ENCODE measurements at places on chromosomes 11 and 22. TPM values are rescaled to one million over a fixed set of nuclear protein-coding genes. Genes with fewer than 3 reads are reported as not detected.

The OPCML gene
- not detected for total RNA-seq

The SBF2 gene
- total RNA-seq = 17.0 TPM

The KRTAP5-1 gene
- total RNA-seq = not detected

The SLC5A1 gene
- not detected for total RNA-seq

The RGL4 gene
- 12.1 TPM for total RNA-seq

The SRRD gene
- total RNA-seq = 8.3 TPM

The OR8D4 gene
- total RNA-seq = not detected

The SMC1B gene
- total RNA-seq = not detected

The PHOX2A gene
- total RNA-seq = not detected

GRCh38 chr11:45852018-45852711 is 4.9 kb downstream of the CRY2 start:
- DNase-seq = no peak

GRCh38 chr22:33569018-33569417 is 351.3 kb downstream of the LARGE1 start:
- DNase-seq = no peak

DNA sequence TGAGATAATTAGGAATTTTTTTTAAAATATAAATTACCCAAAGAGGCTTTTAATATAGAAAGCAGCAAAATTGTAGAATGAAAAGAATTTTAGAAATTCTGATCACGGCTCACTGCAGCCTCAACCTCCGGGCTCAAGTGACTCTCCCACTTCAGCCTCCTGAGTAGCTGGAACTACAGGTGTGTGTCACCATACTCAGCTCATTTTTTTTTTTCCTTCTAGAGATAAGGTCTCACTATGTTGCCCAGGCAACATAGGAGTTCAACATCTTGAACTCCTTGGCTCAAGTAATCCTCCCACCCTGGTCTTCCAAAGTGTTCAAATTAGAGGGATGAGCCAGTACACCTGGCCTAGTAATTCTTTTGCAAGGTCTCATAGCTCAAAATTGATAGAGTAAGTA is 76.7 kb downstream of the ATG16L2 start:
- DNase-seq = no peak

- no peak for DNase-seq
Observed at GRCh38 chr11:65789230-65790103, 2.6 kb downstream of the OVOL1 start.

- no peak for DNase-seq
Observed at GRCh38 chr11:77121876-77122575, 6.0 kb upstream of the MYO7A start.

DNA sequence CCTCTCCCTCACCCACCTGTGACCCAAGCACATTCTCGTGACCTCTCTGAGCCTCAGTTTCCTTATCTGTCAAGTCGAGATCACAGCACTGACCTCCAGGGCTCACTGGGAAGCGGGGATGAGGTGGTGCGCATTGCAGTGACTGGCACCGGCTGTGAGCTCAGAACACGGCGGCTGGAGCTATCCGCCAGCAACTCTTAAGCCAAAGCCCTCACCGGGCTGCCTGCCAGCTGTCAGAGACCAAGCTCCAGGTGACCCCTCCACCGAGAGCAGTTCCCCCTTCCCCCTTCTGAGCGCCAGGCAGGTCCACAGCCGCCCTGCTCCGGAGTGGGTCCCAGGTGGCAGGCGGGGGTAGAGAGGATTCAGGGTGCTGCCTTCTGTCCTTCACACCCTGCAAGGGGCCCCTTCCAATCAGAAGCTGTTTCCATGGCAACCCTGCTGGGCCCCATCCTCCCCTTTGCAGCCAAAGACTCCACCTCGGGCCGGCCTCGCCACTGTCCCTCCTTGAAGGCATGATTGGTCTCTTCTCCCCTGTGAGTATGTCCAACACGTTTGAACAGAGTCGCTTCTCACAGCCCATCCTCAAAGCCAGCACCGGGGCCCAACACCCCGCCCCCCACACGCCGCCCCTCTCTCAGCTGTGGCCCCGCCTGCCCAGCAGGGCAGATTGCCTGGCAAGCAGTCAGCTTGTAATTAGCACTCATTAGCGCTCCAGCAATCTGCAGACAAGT is 98.7 kb downstream of the WNT7B start:
- DNase-seq = no peak

GRCh38 chr22:20024650-20025397 is 3.9 kb downstream of the TANGO2 start:
- no peak for DNase-seq

DNA sequence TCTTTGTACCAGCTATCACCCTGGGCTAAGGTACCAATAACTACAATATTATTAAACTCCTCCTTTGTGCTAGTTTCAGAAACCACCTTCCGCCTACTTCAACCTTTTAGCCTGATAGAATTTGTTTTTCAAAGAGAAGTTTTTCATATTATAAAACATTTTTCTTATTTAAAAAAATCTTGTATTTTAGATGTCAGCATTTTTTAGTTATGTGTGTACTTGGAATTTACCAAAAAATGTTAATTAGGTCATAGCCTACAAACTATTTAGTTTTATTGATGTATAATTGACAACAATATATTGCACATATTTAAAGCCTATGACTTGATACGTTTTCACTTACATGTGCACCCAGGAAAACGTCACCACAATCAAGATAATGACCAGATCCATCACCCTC is 1097.6 kb downstream of the JRKL start:
- no peak for DNase-seq

DNA sequence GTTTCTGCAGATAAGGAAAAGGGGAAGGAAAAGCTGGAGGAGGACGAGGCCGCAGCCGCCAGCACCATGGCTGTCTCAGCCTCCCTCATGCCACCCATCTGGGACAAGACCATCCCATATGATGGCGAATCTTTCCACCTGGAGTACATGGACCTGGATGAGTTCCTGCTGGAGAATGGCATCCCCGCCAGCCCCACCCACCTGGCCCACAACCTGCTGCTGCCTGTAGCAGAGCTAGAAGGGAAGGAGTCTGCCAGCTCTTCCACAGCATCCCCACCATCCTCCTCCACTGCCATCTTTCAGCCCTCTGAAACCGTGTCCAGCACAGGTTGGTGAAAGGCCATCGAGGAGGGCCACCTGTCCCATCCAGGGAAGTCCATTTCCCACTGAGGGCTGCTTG is 5.6 kb downstream of the TEF start:
- DNase-seq = no peak

- DNase-seq = no peak
Observed at GRCh38 chr22:39148727-39149535, 3.5 kb downstream of the CBX7 start.

DNA sequence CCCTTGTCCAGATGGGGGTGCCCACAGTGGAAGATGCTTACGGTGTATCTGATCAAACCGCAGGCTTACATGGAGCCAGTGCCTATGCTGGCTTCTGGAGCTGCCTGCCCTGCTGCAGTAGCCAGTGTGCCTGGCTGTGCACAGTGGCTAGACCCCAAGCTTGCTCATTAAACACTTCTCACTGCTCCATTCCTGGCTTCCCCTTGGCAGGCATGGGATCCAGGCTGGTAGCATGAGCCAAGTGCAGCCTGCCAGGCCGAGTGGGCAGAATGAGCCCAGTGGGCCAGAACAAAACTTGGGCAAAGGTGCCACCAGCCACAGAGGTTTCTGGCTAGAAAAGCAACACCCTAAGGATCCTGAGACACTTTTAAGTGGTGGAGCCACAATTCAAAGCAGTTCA is 55.4 kb upstream of the B3GNT6 start:
- DNase-seq = no peak

GRCh38 chr22:20663941-20664593 is 109.8 kb upstream of the SERPIND1 start:
- DNase-seq = no peak

DNA sequence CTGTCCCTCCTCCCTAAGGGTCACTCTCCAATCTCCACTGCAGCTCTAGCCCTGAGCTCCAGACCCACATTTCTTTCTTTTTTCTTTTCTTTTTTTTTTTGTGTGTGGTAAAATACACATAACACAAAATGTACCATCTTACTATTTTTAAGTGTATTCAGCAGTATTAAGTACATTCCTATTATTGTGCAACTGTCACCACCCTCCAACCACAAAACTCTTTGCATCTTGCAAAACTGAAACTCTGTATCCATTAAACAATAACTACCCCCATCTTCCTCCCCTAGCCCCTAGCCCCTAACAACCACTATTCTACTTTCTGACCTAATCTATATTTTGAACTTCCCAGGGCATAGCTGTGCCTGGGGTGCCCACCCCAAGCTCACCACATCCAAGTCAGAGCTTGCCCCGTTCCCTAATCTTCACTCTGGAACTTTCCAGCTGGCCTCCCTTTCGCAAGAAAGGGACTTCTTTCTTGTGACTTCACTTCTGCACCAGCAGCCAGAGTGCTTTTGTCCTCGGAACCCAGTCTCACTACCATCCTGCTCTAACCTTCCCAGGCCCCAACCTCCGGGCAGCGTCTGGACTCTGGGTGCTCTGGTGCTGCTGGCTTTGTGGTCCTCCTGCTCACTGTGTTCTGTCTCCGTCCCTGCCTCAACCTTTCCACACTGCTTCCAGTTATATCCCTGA is 30.7 kb downstream of the PARVG start:
- DNase-seq = no peak

- DNase-seq = no peak
Observed at GRCh38 chr11:92758241-92758780, 211.1 kb upstream of the MTNR1B start.

GRCh38 chr11:132576706-132577105 is 955.6 kb downstream of the OPCML start:
- no peak for DNase-seq

GRCh38 chr22:23801238-23801821 is 14.6 kb downstream of the SMARCB1 start:
- no peak for DNase-seq
